Left hindlimb (tissue), 1 donor: ENCODE measurements at places on chromosomes 16 and 17.

DNA sequence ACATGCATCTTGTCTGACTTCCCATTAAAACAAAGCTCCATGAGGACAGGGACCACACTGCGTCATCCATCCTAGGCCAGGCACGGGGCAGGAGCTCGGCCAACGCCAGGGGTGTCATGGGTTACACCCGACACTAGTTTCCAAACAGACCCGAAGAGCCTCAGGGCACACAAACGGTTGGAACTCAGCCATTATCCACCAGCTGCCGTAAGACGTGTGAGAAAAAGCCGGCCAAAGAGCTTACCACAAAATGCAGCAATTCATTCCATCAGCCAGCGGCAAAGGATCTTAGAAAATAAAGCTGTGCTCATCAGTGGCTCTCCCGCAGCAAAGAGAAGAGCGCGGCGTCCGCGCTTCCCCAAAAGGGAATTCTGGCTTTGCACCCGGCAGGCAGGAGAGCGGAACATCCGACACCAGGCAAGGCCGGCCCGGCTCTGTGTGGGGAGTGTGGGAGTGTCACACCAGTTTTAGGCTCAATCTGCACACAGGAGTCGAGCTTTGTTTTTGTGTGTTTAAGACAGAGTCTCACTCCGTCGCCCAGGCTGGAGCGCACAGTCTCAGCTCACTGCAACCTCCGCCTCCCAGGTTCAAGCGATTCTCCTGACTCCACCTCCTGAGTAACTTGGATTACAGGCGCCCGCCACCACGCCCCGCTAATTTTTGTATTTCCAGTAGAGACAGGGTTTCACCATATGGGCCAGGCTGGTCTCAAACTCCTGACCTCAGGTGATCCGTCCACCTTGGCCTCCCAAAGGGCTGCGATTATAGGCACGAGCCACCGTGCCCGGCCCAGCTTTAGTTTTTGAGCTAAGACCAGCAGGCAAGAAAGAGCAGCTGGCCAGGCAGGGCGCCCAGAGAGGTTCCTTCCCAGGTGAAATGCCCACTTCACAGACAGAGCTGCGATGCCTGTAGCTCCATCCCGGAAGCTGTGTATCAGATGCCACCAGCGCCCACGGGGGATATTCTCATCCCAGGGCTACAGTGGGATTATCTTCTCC lies 1.5 kb downstream of the SLC38A8 start:
- DNase-seq, result peak; percentile 62

GRCh38 chr16:52827456-52827855 lies 225.2 kb downstream of the CHD9NB start:
- no peak for DNase-seq

DNA sequence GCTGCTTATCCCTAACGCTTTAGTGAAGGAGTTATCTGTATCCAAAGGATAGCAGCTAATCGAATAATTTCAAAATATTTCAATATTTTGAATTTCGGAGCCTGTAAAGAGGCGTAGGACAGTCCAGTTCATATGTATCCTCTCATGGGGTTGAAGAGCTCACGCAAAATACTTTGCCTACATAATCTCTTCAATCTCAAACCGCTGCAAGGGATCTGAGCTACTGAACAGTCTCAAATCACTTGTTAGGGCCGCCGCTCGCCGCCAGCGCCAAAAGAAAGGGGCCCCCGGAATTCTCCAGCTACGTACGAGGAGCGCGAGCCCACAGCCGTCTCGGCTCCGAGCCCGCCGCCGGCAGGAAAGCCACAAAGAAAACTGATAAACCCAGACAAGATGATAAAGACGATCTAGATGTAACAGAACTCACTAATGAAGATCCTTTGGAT lies 601 bp upstream of the RFWD3 start:
- peak; percentile 61 for DNase-seq

GRCh38 chr16:23877107-23878070 lies 41.6 kb downstream of the PRKCB start:
- no peak for DNase-seq

- DNase-seq, result no peak
These were observed 25.7 kb downstream of the RAB11FIP4 start for GRCh38 chr17:31417051-31417792.

DNA sequence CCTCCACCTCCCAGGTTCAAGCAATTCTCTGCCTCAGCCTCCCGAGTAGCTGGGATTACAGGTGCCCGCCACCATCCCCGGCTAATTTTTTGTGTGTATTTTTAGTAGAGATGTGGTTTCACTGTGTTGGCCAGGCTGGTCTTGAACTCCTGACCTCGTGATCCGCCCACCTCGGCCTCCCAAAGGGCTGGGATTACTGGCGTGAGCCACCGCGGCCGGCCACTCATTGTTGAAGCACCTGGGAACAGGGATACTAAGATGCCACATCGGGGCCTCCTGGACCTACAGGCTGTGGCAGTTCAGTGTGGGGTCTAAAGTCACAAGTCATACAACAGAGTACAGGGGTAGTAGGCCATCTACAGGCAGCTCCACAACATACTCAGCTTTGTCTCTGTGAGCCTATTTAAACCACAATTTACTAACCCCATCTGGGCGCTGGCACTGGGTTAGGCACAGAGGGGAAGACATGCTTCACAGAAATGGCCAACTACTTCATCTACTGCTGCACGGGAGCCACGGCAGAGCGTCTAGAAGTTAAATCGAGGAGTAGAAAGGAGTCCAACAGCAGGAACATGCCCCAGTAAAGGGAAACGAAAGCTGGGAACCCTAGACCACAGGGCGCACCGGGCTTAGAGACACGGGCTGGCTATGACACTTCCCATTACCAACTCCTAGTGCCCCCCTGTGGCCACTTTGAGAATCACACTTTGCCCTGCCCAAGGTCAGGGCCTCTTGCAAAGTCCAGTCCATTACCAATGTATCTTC lies 4.3 kb downstream of the VAMP2 start:
- peak; percentile 86 for DNase-seq

GRCh38 chr17:6592173-6592572 lies 35.8 kb upstream of the PITPNM3 start:
- no peak for DNase-seq

DNA sequence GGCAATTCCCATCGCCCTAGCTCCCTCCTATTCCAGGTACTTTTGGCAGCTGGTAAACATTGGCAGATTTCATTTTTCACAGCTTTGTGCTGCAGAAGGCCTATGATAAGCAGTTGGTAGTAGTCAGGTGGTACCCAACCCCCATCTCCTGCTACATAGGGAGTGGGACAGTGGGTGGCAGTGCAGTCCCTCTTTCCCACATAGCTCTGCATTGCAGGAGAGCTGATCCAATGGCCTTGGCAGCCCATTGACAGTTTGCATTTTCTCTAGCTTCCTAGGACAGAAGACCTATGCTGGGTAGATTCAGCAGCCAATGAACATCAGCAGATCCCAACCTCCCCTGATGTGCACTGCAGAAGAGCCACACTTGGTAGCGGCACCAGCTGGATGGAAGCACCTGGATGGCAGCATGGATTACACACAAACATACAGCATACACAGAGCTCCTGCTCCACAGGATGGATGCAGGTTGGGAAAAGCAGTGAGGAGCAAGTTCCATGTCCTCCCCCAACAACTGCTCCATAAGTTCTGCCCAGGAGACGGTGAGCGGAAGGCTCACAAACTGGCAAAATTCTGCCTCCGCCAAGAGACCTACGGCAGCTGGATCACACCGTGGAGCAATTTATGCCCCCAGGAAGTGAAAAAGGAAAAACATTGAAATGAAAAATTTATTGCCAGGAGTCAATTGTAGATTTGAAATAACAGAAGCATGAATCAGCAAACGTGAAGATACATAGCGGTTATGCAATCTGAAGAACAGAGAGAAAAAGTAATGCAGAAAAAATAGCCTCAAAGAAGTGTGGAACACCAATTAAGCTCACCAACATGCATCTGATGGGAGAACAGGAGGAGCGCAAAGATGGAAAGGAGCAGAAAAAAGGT lies 95.7 kb downstream of the CACNG1 start:
- no peak for DNase-seq

- no peak for DNase-seq
These were observed 31.3 kb upstream of the RBBP6 start for GRCh38 chr16:24507959-24508480.
